ENCODE measurements at places on chromosomes 7 and 10.

DNA sequence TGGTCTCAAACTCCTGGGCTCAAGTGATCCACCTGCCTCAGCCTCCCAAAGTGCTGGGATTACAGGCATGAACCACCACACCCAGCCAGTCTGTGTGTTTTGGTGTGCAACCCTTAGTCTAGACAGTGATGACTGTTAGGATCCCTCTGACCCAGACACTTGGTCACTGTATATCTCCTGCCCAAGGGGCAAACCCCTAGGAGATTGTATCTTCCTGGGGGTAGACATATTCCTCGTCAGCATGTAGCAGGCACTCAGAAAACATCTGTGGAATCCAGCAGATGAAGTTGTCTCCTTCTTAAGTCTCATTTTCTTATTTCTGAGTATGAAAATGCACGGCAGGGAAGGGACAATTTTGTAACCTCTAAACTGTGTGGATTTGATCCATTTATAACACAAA, 292.5 kb downstream of the GFRA1 start:
- DNase-seq = no peak

- no peak for DNase-seq
Observed at GRCh38 chr7:158130023-158130409, 457.6 kb downstream of the PTPRN2 start.

DNA sequence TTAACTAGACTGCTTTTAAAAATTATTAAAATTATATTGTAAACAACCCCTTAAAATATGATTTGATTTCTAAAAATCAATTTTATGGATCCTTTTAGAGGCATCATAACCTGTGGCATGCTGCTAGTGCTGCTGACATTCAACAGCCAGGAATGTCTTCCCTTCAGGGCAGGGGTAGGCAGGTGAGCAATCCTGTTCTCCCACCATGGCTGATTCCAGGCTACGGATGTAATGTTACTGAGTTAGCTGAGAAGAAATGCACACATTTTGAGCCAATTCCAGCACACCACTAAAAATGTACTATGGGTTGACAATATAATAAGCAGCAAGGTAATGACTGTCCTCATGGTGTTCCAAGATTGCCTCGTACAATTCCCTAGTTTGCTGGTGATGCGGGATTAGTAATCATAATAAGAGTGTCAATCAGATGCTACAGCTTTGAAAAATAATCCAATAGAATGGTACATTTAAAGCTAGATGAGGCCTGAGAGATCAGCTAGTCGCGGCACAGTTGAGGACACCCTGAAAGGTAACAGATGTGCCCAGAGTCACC, 108.7 kb upstream of the PRR15 start:
- no peak for DNase-seq

DNA sequence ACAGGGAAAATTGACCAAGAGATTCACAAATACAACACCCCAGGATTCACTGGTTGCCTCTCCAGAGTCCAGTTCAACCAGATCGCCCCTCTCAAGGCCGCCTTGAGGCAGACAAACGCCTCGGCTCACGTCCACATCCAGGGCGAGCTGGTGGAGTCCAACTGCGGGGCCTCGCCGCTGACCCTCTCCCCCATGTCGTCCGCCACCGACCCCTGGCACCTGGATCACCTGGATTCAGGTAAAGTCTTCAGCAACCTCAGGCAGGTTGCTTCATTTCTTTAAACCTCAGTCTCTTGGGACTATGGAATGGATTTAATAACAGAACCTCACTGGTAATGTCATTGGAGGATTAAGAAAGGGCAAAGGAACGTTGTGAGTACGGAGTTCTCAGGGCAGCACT, 206.9 kb upstream of the C7orf33 start:
- no peak for DNase-seq

GRCh38 chr10:90847436-90847835, 10.4 kb downstream of the HTR7 start:
- no peak for DNase-seq

DNA sequence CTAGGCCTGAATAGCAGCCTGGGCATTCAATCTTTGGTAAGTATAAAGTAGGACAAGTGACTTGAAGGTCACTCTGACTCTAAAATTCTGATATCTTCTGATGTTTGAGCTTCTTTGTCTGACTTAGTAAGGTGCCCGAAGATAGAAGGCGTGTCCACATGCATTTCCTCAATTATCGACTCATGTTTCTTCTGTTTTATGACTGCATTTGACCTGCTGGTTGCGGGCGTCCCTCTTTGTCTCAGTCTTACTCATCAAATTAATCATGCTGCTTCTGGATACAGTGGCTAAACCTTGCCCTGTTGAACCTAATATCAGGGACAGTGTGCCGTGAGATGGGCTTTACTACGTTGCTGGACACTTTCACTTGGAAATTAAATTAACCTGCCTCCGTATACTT, 534.1 kb downstream of the SDK1 start:
- DNase-seq = no peak

GRCh38 chr10:76091926-76092325, 660.5 kb downstream of the LRMDA start:
- DNase-seq = no peak

- DNase-seq = no peak
Observed at GRCh38 chr10:84341538-84341856, 13.1 kb downstream of the CCSER2 start.

- DNase-seq = no peak
Observed at GRCh38 chr7:110940756-110941155, 150.2 kb upstream of the LRRN3 start.

DNA sequence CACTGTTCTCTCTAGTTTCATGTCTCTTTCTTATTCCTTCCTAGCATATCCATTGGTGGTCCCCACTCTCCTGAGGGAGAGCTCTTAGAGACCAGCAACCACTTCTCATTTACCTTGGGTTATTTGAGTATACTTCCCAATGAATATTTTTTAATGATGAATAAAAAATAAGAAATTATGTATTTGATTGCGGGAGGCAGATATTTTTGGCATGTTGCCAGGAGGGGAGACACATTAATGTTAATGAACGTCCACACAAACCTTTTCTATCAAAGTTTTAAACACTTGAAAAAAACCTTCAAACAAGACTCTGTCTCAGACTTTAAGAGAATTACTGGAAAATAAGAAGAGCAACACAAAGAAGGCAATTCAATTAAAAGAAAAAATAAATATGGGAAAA, 260.6 kb upstream of the MAGI2 start:
- no peak for DNase-seq

DNA sequence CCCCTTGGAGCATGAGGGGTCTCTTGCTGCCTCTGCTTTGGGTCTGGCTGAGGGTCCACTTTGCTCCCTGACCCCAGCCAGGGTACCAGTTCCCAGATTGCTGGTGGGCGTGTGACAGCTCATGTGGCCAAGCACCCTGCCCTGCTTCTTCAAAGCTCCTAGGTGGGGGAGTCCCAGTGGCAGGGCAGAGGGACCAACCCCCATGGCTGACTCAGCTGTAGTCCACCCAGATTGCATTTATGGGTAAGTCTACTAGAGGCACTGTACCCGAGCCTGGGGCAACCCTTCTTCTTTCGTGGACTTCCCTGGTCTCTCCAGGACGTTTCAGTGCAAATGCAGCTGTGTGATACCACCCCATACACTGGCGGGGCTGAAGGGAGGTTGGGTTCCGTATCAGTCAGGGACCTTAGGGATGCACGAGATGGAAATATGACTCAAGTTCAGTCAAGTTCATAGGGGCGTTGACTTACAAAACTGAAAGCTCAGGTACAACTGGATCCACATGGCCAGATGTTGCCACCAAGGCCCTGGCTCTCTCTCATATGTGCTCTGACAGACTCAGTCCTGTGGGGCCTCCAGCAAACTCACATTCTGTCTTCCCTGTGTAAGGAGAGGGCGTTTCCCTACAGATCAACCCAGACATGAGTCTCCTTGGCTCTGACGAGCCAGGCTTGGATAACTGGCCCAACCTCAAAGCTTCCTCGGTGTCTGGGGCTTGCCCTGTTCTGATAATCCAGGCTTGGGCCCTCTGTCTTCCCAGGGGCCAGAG, 13.6 kb downstream of the PTPRE start:
- no peak for DNase-seq

GRCh38 chr7:137772748-137773147, 74.0 kb downstream of the DGKI start:
- DNase-seq = no peak

DNA sequence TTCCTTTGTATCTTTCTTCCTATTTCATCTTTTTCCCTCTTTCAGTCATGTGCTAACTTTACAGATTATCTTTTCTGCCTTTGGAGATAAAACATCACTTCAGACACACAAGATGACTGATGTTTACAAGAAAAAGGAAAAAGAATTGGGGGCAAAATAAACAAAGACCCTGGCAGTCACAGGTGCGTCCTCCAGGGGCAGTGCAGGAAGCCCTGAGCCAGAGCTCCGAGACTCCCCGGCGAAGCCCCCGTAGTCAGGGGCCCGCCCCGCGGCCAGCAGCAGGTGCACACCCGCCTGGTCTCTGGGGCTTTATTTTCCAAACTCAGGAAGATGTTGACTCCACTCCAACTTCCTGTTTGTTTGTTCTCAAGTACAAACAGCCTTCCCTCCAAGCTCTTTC, 10.2 kb downstream of the STK32C start:
- DNase-seq = no peak

DNA sequence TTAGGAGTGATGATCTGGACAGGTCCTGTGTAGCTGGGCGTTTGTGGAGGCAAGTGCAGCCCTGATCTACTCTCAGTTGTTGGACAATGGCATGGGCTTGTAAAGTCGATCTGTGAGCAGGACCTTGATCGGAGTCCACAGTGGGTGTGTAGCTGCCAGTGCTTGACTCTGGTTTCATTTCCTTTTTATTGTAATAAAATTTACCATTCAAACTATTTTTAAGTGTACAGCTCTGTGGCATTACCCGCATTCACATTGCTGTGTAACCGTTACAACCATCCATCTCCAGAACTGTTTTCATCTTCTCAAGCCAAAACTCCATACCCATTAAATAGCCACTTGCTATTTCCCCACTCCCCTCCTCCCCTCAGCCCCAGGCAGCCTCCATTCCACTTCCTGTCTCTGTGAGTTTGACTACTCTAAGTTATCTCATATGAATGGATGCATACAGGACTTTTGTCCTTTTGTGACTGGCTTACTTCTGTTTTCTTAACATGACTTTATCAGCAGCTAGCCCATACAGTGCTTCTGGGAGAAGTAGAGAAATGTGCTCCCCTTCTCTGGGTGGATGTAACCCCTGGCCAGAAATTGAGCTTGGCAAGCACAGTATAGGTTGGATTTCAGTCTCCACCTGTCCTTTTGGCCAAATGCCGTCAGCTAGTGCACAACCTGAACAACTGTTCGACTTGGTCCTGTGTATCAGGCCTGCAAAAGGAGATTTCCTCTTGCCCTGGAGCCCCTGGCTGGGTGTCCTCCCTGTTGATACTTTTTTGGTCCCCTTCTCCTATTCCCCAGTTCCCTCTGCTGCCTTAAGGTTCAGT, 180.0 kb downstream of the LRMDA start:
- DNase-seq = no peak

- DNase-seq = no peak
Observed at GRCh38 chr7:16989811-16990413, 108.1 kb upstream of the AGR3 start.

DNA sequence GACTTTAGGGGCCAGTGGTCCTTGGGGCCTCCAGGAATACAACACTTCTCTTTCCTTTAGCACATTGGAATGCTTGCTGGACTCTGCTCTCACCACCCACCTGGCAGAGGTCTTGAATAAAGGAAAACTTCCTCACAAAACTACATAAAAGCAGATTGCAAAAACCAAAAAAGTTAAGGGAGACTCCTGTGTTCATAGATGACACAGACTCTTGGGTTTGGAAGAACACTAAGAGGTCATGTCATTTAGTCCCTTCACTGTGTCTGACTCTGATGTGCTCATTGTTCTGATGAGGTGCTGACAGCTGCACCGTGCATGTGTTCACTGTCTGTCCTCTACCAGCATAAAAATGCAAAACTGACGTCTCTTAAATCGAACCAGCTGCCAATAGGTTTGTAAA, 11.4 kb downstream of the BLNK start:
- no peak for DNase-seq

GRCh38 chr10:50526185-50526584, 97.6 kb downstream of the SGMS1 start:
- no peak for DNase-seq

DNA sequence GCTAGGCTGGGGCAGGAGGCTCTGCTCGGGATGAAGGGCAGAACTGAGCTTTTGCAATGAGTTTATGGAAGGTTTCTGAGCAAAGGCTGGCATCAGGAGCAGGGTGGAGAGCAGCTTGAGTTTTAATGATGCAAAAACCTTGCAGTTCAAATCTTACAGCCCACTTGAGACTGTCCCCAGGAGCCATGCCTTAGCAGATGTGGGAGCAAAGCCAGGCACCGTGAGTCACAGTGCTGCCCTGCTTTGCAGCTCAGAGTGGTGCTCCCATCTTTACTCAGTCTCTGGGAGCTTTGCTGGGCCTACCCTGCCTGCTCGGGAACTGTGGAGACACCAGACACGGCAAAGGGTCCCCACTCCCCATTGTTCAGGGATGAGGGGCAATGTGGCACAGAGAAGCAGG, 122.4 kb upstream of the NPS start:
- DNase-seq = no peak

DNA sequence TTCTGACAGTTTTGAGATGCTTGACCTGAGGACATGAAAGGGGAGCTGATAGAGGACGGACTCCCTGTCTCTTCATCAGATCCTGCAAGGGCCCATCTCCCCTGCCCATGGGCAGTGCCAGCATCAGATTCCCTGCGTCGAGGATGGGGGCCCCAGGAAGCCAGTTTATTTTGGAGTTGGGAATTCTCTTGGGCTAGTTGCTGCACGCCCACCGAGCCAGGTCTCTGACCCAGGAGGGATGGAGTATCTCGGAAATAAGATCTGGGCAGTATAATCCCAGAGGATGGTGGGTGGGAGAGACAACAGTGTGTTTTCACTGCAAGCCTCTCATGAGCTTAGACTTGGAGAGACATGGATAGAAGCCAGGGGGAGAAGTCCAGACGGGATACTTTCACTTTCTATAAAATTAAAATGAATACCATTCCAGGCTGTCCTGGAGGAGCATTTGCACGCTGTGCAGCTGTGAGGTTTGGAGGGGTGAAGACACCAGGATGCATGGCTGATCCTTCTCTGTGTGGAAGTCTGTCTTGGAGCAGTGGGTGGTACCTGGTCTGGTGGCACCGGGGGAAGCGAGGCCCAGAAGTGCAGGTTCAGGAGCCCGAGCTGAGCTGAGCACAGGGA, 25.8 kb downstream of the DOCK1 start:
- no peak for DNase-seq

DNA sequence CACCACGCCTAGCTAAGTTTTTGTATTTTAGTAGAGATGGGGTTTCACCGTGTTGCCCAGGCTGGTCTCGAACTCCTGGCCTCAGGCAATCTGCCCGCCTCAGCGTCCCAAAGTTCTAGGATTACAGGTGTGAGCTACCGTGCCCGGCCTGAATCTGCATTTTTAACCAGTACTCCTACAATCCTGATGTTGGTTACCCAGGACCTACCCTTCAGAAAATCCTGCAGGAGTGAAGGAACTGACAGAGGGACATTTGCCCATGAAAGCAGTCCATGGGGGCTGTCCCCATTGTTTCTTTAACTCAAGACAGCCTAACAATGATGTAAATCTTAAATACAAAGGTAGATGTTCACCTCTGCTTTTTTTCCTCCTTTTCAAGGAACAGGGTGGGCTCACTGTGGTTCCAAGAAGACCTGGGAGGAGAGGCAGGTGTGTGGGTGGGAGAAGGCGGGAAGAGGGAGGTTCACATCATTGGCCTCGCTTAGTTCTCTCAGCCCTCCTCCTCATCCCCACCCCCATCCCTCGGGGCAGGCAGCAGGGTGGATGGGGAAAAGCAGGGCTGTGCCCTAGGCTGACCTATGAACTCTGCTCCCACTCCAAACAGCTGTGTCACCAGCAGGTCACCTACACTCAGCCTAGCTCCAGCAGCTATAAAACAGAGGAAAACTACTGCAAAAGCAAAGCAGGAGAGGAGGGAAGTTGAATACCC, 13.5 kb downstream of the LRRC20 start:
- no peak for DNase-seq

GRCh38 chr7:84975586-84976185, 211.2 kb downstream of the SEMA3D start:
- no peak for DNase-seq

Data from SW 1271 (cell line).